Muscle of arm (tissue), 14 donors: ENCODE measurements at places on chromosomes 3 and 15. TPM values are rescaled to one million over a fixed set of nuclear protein-coding genes. Genes with fewer than 3 reads are reported as not detected.

- DNase-seq, result peak; percentile 71
Observed at GRCh38 chr15:41585127-41586047, 26.4 kb downstream of the TYRO3 start.

GRCh38 chr3:79684041-79684440 is 83.8 kb downstream of the ROBO1 start:
- DNase-seq, result no peak

DNA sequence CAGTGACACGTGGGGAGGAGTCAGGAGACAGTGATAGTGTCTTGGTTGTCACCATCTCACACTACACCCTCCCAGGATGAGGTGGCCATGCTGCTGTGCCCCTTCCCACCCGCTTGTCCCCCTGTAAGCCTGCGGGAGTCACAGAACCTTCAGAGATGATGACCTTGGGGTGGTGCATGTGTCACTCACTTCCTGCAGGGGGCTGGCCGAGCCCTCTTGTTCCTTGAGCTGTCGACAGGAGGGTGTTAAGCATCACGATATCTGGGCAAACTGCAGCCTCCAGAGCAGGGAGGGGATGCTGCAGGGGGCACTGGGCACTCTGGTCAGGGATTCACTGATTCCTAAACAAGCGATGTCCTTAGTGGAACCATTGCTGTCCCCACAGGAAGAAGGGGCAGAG is 27.7 kb downstream of the FAH start:
- DNase-seq, result no peak

GRCh38 chr3:46291046-46291445 is 48.8 kb downstream of the CCR3 start:
- no peak for DNase-seq

Gene SLC4A7
- 16.2 TPM for polyA plus RNA-seq

Gene ISLR2
- polyA plus RNA-seq, result 2.8 TPM

Gene ATR
- polyA plus RNA-seq, result 13.2 TPM

Gene SLC28A1
- 0.14 TPM for polyA plus RNA-seq

- DNase-seq, result peak; percentile 77
Observed at GRCh38 chr3:30672959-30673358, 66.6 kb downstream of the TGFBR2 start.

DNA sequence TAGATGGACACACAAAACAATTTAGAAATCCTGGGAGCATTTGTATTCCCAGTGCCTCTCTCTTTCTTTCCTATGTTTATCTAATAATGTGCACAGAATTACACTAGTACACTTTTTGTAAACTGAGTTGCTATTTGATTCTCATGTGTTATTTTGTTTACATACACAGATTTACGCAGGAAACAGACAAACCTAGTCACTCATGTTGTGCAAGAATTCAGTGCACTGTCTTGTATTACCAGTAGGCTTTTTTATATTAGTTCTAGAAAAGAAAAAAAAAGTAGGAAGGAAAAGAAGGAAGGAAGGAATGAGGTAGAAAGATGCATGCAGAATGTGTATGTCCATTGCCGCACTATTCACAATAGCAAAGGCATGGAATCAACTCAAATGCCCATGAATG is 257.4 kb downstream of the AGBL1 start:
- DNase-seq, result no peak

DNA sequence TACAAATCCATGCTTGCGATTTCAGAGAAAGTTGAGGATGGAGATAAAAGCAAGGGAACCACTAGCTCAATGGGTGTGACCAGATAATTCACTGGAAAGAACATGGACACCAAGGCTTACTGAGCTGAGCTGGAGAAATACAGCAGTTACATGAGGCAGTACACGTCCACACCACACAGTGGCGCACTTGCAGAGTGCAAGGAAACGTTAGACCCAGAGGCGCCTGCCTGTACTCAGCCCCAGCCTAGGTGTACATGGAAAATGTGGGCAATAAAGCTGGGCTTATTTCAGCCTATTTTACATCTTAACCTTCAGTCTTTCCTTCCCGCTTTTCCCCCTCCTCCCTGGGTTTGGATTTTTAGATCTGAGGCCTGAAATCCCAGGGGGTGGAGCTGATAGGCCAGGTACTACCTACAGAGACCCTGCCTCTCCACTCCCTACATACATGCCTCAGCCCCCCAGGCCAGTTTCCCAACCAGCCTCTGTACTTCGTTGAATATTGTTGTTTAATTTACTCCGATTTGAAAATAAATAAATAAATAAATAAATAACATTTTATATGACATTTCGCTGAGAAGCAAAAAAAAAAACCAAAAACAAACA is 60.1 kb downstream of the PCOLCE2 start:
- peak; percentile 59 for DNase-seq

GRCh38 chr3:18739099-18739433 is 313.9 kb upstream of the SATB1 start:
- DNase-seq, result no peak

GRCh38 chr3:133776794-133777438 is 28.7 kb upstream of the SRPRB start:
- DNase-seq, result no peak

Gene CYP19A1
- 0.59 TPM for polyA plus RNA-seq

Gene LEKR1
- 1.4 TPM for polyA plus RNA-seq

Gene GOLGA8T
- polyA plus RNA-seq, result not detected

- no peak for DNase-seq
Observed at GRCh38 chr15:25250906-25251622, 187.8 kb downstream of the UBE3A start.

- DNase-seq, result no peak
Observed at GRCh38 chr15:85457392-85457968, 77.1 kb downstream of the AKAP13 start.

- DNase-seq, result no peak
Observed at GRCh38 chr3:108106449-108106848, 15.6 kb upstream of the CD47 start.

Gene PRSS50
- not detected for polyA plus RNA-seq

- peak; percentile 29 for DNase-seq
Observed at GRCh38 chr15:99305761-99306505, 54.7 kb downstream of the LRRC28 start.

- no peak for DNase-seq
Observed at GRCh38 chr3:140627756-140628155, 50.1 kb upstream of the TRIM42 start.

GRCh38 chr3:21783839-21784238 is 32.8 kb upstream of the ZNF385D start:
- no peak for DNase-seq

GRCh38 chr3:72263223-72263990 is 478.5 kb upstream of the PROK2 start:
- DNase-seq, result no peak

DNA sequence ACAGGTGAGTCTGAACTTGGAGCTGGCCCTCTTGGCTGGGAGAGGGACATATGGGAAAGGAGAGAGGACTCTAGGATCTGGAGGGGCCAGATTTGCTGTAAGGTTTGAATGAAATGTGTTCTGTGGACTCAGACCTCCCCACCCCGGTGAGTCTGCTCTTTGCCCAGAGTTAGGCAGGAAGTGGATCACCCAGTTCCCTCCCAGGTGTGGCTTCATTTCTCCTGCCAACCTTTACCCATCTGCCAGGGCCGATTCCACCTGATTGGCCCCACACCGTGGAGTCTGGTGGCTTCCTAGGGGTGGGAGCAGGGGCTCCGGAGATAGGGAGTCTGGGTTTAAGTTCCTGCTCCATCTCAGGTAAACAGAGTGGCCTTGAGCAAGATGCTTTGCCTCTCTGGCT is 25.5 kb downstream of the CD276 start:
- no peak for DNase-seq

Gene PRR20G
- polyA plus RNA-seq, result not detected
